ENCODE measurements at places on chromosomes 11 and 22.

GRCh38 chr22:39935612-39936011, 24.6 kb upstream of the TMA7B start:
- no peak for DNase-seq

DNA sequence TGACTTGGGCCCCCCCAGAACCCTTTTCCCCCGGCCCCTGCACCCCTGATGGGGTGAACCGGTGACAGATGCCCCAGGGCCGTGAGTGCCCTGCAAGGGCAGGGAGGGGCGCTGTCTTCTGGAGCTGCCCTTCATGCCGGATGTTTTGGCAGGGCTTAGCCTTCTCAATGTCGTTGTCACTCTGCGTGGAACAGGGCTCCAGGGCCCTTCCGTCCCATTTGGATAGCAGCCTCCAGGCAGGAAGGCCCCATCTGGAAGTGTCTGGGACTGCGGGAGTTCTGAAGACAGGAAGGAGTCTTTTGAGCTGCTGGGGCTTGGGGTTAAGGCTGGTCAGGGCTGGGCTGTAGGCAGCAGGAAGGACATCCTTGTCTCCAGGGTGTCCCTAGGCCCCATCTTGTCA, 4.6 kb downstream of the FRMD8 start:
- no peak for DNase-seq

DNA sequence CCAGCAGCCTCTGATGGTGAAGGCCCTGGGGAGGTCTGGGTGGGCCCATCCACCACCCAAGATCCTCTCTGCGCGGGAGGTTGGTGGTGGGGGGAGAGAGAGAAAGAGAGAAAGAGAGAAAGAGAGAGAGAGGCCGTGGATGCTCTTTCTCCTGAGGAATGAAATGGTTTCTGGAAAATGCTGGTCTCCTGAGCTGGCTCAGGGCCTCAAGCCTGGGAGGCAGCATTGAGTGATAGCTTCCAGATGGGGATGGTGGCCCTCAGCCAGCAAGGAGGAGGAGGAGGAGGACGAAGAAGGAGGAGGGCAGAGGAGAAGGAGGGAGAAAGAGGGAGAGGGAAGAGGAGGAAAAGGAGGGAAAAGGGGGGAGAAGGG, 4.6 kb downstream of the TSPAN32 start:
- DNase-seq: no peak

DNA sequence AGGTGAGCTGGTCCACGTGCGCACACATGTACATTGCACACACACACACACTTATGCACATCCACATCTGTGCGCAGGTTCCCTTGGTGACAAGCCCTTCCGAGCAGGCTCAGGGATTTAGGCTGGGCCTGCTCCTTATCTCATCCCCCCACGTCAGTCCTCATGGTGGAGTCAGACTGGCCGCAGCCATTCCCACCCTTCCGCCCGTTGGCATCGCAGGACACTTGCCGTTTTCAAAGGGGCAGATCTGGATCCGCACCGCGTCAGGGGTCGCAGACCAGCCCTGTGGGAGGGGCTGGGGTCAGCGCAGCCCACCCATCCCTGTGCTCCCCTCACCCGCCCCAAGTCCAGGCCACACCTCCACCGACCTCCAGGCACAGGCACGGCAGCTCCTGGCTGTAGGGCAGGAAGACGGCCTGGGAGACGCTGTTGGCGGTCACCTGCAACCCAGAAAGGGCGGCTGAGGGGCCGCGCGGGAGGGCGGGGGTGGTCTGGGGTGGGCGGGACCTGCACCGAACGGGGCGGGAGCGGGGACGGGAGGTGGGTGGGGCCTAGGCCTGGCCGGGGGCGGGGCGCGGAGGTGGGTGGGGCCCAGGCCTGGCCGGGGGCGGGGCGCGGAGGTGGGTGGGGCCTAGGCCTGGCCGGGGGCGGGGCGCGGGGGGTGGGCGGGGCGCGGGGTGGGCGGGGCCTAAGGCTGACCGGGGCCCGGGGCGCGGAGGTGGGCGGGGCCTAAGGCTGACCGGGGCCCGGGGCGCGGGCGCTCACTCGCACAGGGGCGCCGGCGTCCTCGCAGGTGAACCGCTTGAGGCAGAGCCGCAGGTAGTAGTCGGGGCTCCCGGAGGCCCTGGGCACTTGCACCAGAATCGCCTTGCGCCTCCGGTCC, 13.3 kb downstream of the IL17REL start:
- DNase-seq: no peak

GRCh38 chr22:36208914-36209313, 7.3 kb upstream of the APOL4 start:
- no peak for DNase-seq
